Cortex of kidney (tissue), 1 donor: ENCODE measurements at places on chromosomes 5 and 9.

DNA sequence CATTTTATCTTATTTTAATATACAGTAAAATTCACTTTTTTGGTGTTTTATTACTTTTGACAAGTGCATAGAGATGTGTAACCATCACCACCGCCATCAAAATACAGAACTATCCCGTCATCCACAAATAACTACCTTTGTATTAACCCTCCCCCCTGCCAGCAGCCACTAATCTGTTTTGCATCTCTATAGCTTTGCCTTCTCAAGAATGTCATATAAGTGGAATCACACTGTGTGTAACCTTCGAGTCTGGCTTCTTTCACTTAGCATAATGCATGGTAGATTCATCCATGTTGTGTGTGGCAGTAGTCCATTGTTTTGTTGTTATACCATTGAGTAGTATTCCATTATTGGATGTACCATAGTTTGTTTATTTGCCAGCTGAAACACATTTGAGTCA, 98.8 kb downstream of the BOD1 start:
- no peak for DNase-seq

- no peak for DNase-seq
Measured at GRCh38 chr9:94250456-94250855, 8.6 kb upstream of the ZNF169 start.

DNA sequence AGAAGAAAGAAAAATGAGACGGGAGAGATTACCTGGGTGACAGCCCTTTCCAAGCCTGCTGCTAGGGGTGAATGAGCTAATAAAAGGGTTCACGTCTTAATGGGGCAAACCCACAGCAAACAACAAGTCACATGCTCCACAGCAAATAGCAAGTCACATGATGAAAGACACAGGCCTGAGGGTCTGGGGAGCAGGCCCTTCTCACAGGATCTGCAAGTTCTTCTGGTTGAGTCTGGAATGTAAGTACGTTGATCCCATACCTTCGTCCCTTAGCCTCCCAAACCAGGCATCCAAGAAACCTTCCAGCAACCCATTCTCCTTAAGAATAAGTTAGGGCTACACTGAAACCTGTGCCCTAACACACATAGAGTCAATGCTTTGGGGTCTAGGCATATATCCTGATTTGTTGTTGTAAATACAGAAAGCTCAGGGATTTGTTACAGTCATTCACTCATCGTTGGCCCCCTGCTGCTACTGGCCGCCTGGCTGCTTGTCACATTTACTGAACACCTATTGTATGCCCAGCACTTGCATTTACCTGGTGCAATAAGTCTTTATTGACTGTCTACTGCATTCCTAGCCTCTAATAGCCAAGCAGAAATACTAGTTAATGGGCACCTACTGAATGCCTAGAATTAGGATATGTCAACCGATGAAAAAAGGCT, 43.3 kb upstream of the MSX2 start:
- DNase-seq, result no peak

DNA sequence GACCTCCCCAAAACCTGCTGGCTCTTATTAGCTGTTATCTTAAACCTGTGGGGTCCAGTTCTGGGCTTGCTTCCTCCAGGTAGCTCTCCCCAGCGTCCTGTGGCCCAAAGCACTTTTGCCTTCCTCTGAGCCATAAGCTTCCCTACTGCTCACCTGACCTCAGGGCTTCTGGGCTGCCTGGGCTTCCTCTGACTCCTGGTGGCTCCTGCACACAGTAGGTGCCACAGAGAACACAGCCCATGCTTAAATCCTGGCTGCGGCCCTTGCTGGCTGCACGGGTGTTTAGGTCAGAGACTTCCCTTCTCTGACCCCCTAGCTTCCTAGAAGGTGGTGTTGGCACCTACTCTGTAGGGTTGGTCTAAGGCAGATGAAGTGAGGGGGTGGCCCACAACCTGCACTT, 2.5 kb downstream of the RALGDS start:
- no peak for DNase-seq

GRCh38 chr9:5764130-5764868, 68.6 kb downstream of the ERMP1 start:
- DNase-seq, result no peak

DNA sequence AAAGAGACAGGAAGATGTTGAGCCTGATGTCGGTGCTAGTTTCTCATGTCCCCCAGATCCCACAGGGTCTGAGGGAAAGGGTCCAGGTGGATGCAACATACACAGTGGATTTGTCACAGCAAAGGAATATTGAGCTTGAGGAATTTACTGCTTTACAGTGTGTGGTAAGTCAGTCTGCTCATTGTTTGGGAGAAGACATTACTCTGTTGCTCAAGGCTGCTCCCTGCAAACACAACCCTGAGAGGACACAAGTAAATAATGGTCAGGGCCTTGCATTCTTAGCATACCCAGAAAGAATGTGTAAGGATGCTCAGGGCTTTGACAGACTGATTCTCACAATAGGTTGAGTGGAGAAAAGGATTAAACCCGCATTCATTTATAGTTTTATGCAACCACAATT, 7.3 kb upstream of the MAN2A1 start:
- DNase-seq, result no peak

DNA sequence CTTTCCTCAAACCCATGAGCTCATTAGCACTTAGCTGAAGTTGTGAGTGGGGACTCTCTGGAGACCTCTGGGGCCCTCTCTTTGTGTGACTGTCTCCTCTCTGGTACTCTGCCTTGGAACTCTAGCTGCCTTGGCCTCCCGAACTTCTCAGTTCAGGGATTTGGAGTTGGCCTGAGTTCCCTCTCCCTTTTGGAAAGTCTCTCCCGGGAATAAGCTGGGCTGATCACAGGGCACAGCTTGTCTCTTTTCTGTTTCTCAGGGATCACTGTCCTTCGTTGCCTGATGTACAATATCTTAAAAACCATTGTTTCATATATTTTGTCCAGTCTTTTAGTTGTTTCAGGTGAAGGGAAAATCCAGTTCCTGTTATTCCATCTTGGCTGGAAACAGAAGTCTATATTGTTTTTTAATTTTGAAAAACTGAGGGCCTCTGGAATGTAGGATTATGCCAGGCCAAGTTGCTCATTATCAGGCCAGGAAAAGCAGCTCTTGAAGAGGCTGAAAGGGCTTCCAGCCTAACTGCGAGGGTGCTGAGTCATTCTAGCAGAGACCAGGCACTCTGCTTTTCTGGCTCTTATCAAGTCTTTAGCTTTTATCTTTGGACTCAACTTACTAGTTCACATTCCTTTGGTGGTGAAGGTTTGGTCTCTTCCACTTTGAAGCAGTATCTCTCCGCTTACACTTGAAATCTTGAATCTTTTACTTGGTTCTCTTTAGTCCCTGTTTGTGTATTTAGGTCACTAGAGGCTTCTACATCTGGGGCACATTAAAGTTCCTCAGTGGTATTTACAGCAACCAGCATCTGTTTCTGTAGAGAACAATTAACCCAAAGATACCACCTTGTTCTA, 8.4 kb upstream of the RGS3 start:
- DNase-seq, result no peak

DNA sequence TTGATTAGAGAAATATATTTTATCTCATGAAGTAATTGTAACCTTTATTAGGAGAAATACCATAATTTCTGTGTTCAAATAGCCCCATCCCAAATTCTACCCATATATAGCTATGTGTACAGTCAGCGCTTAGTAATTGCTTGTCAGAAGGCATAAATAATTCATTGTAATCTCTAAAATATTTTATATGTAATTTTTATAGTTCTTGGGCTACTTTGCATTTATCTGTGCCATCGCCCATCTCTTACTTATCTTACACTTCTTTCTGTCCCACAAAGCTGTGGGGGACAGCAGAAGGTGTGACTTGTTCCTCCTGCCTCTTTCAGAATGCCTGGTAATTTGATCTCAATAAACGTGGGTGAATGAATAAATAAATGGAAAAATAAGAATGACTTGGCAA, 5.5 kb downstream of the ADAMTSL1 start:
- no peak for DNase-seq

- DNase-seq, result no peak
Measured at GRCh38 chr9:123616707-123617106, 260.7 kb downstream of the CRB2 start.

DNA sequence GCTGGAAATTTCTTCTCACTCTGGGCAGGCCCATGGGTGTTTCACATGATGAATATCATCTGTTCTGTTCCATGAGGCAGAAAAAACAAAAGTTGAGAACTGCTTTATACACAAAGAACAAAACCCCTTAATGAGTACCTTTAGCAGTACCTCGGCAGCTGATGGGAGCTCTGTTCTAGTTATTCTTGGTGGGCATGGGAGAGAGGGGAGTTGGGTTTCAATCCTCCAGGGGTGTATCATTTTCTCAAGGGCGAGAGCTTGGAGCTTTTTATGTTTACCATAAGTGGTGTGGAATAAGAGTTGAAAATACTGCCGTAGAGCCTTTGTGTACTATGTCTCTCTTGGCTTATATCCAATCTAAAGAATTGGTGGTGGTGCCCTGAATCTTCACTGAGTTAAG, 103.3 kb upstream of the ZNF608 start:
- DNase-seq, result no peak

- DNase-seq, result no peak
Measured at GRCh38 chr5:42876375-42876844, 64.7 kb upstream of the SELENOP start.

- no peak for DNase-seq
Measured at GRCh38 chr5:40801771-40802562, 3.8 kb upstream of the PRKAA1 start.

DNA sequence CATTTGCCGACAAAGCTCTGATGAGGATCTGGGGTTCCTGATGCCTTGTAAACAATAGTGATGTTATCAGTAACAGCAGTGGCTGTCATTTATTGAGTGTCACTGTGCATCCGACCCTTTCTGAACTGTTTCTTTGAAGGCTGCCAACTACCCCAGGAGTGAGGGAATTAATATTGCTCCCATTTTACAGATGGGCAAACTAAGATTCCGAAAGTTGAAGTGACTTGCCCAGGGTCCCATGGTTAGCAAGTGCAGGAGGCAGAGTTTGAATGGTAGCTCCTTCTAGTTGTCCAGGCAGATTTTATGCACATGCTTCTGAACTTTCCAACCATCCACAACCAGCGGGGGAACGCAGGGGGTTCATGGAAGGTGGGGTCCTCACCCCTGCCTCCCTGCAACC, 81.9 kb downstream of the COL27A1 start:
- no peak for DNase-seq

GRCh38 chr5:169335806-169336205, 34.9 kb upstream of the SLIT3 start:
- no peak for DNase-seq

DNA sequence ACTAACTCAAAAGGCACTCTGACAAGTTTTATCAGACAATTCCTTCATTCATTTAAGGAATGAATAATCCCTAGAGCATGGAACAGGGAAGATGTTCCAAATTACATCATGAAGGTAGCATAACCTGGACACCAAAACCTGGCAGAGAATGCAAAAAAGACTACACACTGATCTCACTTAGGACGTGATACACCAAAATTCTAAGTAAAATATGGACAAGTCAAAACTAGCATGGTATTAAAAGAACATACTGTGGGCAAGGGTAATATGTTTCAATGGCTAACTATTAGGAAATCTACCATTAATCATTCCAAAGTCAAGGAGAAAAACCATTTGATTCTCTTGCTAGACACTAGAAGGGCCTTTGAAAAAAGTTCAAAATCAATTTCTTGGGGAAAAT, 176.5 kb downstream of the HSPA4 start:
- no peak for DNase-seq
